Amygdala (tissue), 56 donors: ENCODE measurements at places on chromosomes 2 and 18.
A peak's percentile ranks its signal among the peaks of the same experiment; 100 is the strongest.

GRCh38 chr2:216651351-216651881 lies 18.2 kb downstream of the IGFBP2 start:
- no peak for DNase-seq

GRCh38 chr2:143259368-143259958 lies 130.2 kb downstream of the ARHGAP15 start:
- DNase-seq = no peak

- no peak for DNase-seq
Measured at GRCh38 chr2:241153616-241154015, 3.3 kb downstream of the PPP1R7 start.

GRCh38 chr2:127137225-127137624 lies 30.3 kb upstream of the BIN1 start:
- no peak for DNase-seq

- DNase-seq = no peak
Measured at GRCh38 chr2:196119926-196120325, 51.3 kb upstream of the DNAH7 start.

DNA sequence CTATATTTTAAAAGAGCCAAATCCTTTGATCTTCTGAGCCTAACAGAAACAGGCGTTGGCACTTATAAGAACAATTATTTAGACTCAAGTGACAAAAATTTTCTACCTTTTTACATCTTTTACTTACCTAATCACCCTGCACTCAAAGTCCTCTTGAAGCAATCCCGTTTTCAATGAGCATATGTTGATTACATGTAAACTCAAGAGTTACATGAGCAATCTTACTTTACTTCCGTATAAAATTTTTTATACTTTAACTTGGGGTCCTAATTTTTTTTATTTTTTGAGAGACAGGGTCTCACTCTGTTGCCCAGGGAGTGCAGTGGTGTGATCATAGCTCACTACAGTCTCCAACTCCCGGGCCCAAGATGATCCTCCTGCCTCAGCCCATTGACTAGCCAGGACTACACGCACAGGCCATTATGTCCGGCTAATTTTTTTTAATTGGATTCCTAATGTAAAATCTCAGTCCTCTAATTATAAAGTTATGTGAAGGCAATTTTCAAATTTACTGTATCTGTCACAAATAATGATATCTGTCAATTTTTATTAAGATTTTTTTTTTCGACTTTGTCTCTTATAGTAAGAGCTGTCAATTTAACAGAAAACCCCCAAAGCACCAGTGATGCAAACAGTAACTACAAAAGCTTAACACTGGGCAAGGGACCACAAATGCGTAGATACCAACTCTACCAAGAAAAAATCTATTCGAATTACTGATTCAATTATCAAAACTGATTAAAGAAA lies 19.1 kb upstream of the STPG4 start:
- no peak for DNase-seq

DNA sequence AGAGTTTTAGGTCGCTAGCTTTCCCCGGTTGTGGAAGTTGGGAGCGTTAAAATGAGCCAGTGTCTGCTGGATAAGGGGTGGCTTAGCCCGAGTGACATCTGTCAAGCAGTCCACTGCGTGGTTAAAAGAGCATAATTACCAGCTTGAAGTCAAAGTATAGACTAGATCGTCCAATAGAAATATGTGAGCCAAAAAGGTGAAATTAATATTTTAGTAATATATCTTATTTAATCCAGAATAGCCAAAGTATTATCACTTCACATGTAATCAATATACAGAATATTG lies 654 bp downstream of the COMMD1 start:
- DNase-seq = no peak

- no peak for DNase-seq
Measured at GRCh38 chr2:223947711-223948205, 2.6 kb upstream of the WDFY1 start.

- DNase-seq = no peak
Measured at GRCh38 chr2:222232372-222232771, 66.4 kb downstream of the PAX3 start.

DNA sequence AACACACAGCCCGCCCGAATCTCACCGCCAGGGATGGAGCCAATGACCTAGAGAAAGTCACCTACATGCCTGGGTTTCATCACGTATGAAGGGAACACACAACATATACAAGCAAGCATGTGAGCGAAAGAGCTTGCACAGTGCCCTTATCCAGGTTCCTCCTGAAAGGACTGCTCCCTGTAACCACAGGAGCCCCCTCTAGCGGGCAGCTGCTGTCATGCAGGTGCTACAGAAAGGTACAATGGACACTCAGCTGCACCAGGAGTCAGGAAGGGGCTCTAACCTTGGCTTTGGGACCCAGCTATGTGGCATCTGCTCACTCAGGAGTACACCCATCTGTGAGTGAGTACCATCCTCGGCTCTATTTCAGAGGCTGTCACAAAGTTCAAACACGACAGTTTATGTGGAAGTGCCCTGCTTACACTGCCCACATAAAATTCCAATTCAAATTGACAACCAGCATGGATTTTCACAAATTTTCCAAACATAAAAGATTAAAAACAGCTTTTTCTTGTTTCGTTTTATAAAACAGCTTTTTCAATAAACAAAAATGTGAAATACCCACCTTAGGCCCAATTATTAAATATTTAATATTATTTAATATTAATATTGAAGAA lies 3.5 kb downstream of the NDUFA10 start:
- DNase-seq = peak; percentile 6

DNA sequence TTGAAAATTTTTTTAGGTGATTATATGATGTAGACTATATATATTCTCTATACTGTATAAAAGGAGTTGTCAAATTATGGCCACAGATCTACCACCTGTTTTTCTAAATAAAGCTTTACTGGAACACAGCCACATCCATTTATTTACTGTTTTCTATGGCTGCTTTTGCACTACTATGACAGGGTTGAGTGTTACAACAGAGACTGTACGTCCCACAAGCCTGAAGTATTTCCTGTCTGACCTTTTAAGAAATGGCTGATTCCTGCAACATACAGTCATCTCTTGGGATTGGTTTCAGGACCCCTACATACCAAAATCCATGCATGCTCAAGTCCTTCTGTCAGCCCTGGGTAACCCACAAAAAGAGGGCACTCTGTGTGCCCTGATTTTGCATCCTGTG lies 508.3 kb downstream of the TSN start:
- DNase-seq = no peak

DNA sequence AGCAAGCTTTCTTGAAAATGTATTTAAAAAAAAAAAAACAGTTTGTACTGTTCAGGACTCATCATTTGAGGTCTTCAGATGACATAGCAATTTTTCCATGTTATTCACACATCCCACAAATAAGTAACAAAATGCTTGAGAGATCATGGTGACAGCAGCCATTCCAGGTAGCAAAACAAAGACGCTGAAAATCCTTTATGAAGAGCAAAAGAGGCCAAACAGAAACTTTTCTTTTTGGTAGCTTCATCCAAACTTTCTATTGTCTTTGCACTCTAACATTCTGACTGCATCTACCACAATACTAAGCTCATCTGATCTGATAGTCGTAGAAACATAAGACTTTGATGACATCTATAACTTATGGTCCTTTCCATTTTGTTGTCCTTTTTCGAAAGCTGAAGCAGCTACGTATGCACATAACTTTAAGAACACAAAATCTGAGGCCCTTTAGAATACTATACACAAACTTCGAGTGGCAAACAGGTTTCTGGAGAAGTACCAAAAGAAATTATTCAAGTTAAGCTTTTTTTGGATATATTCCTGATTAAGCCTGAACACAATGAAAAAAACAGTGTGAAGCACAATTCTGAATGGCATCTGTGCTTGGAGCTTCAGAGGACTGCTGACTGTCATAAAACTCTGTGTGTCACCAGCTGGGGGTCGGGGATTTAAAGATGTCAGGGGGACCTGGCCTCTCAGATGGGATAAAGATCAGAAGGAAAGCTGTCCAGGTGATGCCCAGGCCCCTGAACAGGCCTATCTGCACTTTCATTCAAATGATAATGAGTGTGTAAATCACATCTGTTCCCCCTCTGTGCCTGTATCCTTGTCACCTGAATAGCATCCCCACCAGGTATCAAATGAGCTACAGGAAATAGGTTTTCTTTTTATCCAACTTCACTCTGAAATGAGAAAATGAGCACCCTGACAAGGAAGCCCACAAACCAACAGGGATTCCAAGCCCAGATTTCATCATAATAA lies 75.8 kb downstream of the ZEB2 start:
- DNase-seq = no peak

DNA sequence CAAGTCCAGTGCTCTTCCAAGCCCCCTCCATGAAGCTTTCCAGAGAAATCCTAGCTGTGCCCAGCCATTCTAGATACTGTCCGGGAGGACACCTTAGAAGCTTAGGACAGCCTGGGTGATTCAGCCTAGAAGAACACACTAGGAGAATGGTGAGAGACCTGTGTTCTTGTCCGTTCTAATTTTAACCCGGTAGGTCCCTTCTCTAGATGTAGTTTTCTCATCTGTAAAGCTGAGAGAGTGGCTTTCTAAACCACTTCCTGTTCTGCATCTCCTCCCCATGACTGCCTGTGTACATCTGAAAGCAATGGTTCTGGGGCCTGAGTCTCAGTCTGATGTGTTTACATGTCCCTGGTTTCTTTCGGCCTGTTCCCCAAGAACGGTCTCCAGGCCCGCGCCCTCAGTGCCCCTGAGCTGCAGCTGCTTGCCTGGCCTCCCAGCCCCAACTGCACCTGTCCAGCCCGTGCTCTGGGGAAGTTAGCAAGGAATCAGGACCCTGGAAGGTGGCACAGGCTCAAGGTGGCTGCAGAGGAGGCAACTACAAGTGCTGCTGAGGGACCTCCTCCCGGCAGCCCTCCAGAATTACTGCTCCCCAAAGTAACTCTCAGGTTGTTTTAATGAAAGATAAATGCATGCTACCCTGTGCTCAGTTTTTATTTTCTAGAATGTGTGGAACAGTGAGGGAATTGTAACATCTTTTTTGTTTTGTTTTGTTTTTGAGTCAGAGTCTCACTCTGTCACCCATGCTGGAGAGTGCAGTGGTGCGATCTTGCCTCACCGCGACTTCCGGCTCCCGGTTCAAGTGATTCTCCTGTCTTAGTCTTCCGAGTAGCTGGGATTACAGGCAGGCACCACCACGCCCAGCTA lies 105.9 kb downstream of the LBH start:
- DNase-seq = no peak

DNA sequence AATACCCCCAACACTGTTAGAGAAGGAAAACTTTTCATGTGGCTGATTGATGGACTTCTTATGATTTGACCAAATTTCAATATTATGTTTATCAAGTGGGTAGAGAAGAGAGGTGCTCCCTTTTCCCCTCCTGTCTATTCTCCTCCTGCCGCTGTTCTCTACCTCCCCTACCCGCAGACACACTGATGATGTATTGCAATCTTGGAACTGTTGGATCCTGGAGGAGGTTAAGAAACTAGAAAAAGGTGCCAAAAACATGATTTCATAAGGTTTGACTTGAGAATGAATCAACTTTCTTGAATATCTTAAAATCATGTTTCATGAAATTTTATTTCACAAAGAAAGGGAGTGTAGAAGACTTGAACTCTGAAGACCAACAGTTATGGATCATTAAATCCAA lies 125.8 kb downstream of the MEIS1 start:
- DNase-seq = no peak

DNA sequence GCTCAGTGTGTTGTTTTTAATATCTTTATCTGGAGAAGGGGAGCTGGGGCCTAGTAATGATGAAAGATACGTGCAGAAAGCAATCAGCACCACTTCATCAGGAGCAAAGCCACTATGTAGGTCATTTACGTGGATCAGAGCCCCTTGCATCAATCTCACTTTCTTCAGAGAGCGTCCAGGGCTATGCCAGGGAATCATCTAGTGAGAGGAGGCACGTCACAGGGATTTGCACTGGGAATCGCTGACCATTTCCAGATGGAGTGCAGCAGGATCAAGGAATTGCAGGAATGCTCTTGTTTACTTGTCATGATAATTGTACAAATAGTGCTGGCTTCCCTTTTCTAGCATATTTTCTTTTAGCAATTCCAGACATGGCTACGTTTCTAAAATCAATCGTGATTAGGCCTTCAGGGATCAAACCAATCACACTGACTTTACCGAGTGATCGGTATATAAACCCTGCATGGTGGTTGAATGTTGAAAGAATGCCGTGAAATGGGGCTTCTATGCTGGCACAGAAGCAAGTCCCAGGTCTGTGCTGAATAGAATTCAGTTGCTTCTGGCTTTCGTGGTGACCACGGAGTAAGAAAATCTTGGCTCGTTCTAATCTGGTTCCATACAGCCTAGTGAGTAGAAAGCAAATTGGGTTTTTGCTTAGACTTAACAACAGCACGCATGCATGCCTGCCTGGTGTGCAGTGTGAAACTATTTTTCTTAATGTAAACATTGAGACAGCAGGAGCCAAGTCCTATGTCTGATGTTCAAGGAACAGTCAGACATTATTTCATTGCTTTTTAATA lies 122.8 kb downstream of the TMEM200C start:
- DNase-seq = no peak

GRCh38 chr2:31318361-31319336 lies 84.7 kb downstream of the EHD3 start:
- DNase-seq = no peak

DNA sequence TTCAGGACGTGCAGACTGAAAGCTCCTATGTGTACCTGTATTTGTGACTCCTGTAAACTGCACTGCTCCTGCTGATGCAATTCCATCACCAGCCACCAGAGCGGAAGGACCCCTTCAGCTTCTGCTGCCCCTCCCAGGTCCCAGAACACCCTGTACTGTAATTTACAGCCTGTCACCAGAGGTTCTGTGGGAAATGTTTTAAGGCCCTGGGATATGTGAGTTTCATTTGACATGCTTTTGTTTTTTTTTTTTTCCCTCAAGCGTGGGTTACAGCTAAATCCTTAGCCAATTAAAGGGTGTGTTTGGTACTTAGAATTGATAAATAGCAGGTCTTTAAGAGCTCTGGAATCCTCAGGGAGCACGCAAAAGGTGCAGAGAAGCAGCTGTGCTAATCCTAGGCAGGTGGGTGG lies 79.4 kb downstream of the KCTD1 start:
- DNase-seq = no peak

DNA sequence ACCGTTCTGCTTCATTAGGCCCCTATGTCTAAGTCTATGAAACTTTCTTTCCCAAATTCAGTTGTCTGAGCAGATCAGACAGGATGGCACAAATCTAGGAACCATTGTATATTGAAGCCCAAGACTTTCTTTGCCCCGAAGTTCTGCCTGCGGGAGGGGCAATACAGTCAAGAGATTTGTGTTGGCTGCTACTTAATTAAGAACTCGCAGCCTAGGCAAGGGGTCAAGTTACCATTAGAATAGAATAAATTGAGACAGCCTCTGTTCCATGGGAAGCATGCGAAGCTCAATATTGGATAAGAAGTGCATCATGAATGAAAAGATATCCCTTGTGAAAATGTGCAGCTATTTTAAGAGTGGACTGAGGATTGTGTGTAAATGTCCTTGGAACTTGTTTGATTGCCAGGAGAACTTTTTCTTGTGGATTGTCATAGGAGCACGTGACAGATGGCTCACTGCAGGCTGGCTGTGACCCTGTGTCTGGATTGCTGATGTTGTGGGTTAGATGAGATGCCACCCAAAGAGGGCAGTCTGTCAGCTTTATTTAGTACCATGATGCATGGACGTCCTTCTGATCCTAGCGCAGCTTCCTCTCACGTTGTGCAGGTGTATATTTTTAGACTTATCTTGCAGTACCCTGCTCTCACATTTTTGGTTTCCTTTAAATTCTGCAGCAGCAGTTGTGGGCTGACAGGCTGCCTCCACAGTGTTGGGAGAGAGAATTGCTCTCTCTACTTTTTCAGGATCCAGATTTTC lies 30.9 kb downstream of the HAUS1 start:
- DNase-seq = no peak

GRCh38 chr2:113376913-113377445 lies 60.5 kb upstream of the ZNG1B start:
- DNase-seq = no peak
